ENCODE measurements at places on chromosomes 16 and 17.
A peak's percentile ranks its signal among the peaks of the same experiment; 100 is the strongest.

DNA sequence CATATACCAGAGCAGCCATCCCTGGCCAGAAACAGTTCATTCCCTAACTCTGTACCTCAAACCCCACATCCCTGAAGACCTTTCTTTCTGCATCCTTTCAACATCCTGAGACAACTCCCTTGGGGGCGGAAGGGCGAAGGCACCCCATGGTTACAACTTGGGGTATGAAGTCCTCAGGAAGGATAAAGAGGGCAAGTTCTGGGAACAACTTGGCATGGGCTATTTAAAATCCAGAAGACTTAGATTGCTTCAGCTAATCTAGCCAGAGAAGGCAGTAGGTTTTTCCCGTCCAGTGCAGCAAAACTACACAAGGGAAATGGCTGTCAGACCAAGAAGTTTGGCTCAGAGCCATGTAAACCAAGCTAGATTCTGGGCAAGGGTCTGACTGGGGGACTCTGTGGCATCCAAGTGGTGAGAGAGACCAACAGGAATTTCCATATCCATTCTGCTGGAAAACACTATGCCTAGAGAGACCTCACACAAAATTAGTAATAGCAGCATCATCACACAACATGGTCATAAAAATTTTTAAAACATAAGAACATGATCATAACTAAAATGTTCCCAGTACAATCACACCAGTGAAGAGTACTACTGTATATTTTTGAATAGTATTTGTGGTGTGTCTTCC lies 113.2 kb downstream of the CDYL2 start:
- DNase-seq: no peak

- DNase-seq: no peak
These were observed 19.5 kb downstream of the GRB7 start for GRCh38 chr17:39757176-39757662.

DNA sequence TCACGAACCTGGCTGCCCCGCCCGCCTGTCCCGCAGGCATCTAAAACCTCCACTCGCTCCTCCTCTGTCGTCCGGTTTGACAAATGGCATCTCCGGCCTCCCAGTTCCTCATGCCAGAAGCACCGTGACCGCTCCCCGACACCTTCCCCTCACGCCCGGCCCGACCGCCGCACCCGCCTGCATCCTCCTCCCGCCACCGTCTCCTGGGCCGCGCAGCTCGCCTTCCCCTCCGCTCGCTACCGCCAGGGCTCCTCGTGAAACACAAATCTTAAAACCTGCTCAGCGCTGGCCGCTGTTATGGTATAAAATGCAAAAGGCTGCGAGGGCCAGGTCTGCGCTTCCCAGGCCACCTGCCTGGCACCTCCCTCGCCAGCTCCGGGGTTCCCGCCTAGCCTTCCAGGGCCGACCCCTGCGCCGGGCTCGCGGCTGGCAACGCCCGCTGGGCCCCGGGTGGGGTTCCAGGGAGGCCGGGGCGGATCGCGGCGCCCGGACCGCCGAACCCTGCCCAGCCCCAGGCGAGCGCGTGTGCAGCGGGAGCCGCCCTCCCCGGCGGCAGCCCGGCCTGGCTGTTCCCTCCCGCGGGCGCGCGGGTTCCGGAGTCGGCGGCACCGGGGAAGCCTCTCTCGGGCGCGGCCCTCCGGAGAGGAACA lies 488 bp downstream of the SPSB3 start:
- peak; percentile 54 for DNase-seq

- DNase-seq: no peak
These were observed 8.6 kb downstream of the KRT10 start for GRCh38 chr17:40813804-40814203.

DNA sequence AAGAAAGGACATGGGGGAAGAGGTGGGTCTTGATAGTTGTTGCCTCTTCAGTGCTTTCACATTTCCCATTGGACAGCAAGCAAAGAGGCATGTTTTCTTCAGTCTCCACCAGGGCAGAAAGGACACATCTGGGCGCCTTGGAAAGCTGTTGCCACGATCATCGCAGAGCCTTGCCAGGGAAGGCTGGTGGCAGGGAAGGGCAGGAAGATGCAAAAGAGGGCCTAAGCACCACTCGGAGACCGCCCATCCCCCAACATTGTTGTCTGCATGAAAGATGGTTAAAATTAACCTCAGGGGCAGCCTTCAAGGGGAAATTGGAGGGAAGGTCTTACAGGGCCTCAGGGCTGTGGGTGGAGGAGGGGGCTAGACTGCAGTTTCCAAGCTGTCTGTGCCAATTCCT lies 114.2 kb downstream of the SOX9 start:
- DNase-seq: no peak

GRCh38 chr17:48642059-48642842 lies 16.1 kb upstream of the HOXB9 start:
- no peak for DNase-seq

GRCh38 chr16:57184887-57185445 lies 873 bp downstream of the PSME3IP1 start:
- DNase-seq: no peak

DNA sequence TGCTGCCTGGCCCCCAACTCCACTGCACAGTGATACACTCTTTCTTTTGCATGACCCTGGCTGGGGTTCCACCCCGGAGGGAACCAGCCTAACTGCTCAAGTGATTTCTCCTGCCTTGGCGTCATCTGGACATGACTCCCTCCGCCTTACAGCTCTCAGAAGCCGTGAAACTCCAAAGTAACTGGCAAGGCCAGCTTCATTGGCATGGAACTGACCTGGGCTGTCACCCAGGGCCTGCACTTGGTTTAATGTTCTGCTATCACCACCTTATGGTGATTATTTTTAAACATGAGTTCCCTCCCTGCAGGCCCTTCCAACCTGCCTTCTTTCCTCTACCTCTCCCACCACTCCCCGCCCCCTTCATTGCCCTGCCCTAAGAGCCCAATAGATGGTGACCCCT lies 139.7 kb upstream of the CDH5 start:
- DNase-seq: no peak

DNA sequence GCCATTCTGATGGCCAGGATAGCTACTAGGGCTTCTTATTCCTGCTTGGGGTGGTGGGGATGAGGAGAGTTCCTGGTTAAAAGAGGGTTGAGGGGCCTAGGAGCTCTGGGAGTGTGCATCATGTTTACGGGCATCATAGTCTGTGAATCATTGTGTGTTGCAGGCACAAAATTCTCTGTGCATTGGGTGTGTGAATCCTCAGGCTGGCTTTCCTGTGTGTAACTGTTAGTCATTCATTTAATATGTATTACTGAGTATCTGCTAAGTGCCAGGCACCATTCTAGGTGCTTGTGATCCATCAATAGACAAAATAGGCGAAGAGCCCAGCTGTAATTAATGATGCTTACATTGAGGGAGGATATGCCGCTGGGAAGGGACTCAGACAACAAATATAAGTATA lies 5.8 kb downstream of the PPY start:
- no peak for DNase-seq

- peak; percentile 22 for DNase-seq
These were observed 89.8 kb downstream of the KATNIP start for GRCh38 chr16:27639561-27640276.

GRCh38 chr17:72520665-72521303 lies 400.0 kb downstream of the SOX9 start:
- DNase-seq: no peak
